Kidney glomerular epithelial cell (primary cell): ENCODE measurements at places on chromosomes 13 and 19.

GRCh38 chr13:23988546-23989122 lies 91.3 kb upstream of the C1QTNF9B start:
- no peak for DNase-seq

DNA sequence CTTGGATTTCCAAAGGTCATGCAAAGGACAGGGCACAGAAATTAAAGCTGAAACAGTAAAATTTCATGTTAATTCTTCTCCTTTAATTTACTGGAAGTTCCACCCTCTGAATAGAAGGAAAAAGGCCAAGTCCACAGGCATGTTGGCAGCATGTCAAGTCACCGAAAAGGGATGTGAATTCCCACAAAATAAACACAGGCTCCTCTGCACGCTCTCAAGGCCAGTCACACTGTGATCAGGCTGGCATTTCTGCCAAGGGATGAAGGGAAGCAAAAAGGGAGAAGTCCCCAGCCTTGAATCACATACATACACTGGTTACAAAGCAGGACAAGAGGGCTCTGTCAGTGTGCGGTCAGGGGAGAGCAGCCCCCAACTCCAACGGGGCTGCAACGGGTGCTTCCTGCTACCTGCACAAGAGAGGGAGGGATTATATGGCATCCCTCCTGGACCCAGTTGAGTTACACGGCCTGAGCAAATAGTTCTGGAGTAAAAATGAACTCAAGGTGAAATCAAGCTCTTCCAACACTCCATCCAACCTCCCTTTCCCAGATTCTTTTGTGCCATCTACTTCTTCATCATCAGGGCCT lies 6.9 kb downstream of the DCLK1 start:
- no peak for DNase-seq

DNA sequence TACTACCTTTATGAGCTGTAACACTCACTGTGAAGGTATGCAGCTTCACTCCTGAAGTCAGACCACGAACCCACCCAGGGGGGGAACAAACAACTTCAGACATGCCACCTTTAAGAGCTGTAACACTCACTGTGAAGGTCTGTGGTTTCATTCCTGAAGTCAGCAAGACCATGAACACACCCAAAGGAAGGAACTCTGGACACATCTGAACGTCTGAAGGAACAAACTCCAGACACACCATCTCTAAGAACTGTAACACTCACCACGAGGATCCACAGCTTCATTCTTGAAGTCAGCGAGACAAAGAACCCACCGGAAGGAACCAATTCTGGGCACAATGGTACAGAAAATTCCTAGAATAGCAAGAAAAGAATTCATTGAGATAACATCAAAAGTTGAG lies 1796.5 kb upstream of the MIR17HG start:
- peak; percentile 26 for DNase-seq

GRCh38 chr13:94988654-94989053 lies 276.3 kb upstream of the SOX21 start:
- no peak for DNase-seq

GRCh38 chr19:19538061-19538784 lies at the start of gene CILP2:
Gene CILP2 (plus strand): TSS chr19:19538265. CDS start chr19:19538350, 85 bp downstream.
- DNase-seq, result no peak

- DNase-seq, result no peak
Measured at GRCh38 chr19:35577918-35578317, 8.1 kb upstream of the PMIS2 start.

- DNase-seq, result no peak
Measured at GRCh38 chr13:89755729-89756492, 1591.6 kb upstream of the MIR17HG start.

DNA sequence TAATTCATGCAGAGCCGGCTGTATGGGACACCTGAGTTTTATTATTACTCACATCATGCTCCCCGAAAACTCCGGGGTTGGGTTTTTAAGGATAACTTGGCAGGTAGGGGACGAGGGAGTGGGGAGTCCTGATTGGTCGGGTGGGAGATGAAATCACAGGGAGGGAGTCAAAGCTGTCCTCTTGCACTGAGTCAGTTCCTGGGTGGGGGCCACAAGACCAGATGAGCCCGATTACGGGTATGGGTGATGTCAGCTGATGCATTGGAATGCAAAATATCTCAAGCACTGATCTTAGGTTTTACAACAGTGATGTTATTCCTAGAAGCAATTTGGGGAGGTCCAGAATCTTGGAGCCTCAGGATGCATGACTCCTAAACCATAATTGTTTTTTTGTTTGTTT lies 18.6 kb upstream of the COG3 start:
- no peak for DNase-seq

- DNase-seq, result no peak
Measured at GRCh38 chr19:46624958-46625661, at the start of gene PTGIR. Gene PTGIR (minus strand): TSS chr19:46625089. CDS start chr19:46624225, 864 bp downstream.

- peak; percentile 92 for DNase-seq
Measured at GRCh38 chr13:113820813-113821651, 42.8 kb downstream of the GAS6 start.

- DNase-seq, result no peak
Measured at GRCh38 chr19:29878973-29879654, 62.9 kb upstream of the URI1 start.

DNA sequence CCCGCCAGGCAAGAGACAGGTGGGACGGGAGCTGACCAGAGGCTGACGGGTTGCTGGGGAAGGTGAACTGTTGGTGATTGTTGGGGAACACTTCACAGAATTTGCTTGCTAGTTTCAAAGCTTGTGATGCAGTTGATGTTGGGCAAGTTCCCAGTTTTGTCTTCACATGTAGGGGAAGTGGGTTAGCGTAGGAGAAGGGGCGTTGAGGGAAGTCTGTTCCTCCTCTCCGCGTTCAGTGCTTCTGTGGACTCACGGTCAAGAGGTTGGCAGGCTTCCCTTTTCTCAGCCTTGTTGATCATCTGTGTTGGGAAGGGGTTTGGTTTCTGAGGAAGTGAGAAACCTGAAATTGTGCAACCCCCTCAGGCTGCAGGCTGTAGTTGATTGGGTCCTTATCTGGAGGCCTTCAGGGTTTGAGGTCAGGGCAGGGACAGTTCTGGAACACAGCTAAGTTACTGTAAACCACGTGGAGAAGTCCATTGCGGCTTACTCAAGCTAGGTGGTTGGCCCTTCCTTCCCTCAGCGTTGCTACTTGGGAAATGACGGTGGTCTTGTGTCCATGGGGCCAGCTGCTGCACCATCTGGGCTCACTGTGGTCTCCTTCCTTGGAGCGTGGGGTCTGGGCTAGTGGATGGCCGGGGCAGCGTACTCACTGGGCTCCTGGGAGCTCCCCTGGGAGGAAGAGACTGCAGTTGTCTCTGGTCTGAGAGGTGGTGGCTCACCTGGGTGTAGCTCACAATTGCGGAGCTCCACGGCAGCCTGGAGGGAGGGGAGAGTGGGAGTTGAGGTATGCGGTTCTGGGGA lies 7.5 kb downstream of the RPS9 start:
- DNase-seq, result no peak

DNA sequence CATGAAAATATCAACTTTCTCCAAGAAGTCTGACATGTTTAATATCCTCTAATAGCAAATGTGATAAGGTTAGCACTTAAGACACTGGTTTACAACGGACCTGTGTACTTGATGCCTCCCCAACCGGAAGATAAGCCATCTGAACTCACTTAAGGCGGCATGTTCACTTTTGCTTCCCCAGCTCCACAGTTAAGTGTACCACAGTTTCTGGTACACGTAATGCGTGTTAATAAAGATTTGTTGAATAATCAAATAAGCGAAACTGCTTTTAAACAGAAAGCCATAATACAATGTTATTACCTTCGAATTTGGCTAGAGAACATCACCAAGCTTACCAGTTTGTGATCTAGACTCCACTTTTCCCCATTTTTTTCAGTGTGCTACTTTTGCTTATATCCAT lies 1.4 kb upstream of the PAN3 start:
- DNase-seq, result no peak

- DNase-seq, result no peak
Measured at GRCh38 chr19:2546128-2547032, 70.5 kb downstream of the GADD45B start.

DNA sequence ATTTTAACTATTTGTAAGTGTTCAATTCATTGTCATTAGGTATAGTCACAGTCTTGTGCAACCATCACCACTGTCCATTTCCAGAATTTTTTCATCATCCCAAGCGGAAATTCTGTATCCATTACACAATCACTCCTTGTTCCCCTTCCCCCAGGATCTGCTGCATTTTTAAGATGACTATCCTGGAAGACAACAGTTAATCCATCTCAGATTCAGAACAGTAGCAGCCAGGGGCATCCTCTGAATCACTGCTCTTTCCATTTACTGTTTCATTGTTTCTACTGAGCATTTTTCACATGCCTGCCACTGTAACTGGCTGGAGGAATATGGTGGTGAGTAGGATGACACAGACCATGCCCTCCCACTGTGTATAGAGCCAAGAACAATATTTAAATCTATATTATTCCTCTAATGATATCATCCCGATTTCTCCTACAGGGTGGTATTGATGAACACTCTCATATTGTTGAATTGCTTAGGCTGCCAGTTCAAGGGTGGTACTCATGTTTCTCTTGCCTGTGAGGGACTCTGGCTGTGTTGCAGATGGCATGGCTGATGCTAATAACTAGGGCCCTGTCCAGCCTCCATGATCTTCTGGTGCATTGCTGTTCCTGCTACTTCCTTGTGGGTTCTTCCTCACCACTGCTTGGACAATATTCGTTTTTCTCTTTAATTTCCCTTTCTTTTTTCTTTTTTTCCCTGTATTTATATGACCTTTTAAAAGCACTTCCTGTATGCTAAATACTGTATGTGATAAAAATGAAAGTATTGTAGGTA lies 59.0 kb downstream of the WDFY2 start:
- peak; percentile 92 for DNase-seq

DNA sequence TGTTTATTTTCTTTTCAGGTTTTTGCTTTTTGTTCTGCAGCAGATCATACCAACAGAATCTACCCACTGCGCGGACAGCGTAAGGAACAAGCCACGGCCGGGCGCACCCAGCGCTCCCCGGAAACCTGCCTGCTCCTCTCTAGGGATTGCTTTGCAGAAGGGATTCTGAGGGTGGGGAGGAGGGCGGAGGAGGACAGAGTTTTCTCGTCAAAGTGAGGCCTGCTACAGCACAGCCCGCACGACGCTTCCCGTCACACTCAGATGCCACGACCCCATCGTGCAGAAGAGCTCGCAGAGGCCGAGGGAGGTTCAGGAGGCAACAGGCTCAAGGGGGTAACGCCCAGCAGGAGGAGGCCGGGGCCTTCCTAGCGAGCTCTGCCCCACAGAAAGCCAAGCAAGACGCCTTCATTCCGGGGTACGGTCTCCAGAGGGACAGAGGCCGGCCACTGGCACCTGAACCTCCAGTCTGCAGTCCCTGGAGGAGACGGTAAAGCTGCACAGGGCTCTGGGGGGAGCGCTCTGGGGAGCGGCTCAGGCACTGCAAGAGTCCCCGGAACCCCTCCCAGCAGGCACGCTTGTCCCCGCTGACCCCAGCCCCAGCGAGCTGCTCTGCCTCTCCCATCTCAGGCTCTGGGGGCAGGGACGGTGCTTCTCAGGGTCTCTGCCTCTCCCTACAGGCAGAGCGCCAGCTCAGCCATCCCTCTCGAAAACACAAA lies 6.9 kb downstream of the REXO1 start:
- DNase-seq, result no peak

GRCh38 chr13:42865768-42866102 lies 84.4 kb downstream of the FAM216B start:
- no peak for DNase-seq

DNA sequence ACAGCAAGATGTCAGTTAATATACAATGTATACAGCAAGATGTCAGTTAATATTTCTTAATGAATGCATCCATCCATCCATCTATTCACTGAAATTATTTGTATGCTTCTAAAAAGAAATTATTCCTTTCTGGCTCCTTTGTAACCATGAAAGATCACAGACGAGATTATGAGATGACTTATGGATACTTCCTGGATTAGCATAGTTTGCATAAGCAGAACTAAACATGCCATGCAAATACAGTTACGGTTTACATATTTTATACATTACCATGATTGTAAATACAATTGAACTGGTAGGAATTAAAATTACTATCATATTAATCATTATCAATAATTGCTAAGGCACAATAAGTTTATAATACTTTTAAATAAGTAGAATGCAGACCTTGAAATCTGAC lies 32.7 kb downstream of the NALCN start:
- no peak for DNase-seq

DNA sequence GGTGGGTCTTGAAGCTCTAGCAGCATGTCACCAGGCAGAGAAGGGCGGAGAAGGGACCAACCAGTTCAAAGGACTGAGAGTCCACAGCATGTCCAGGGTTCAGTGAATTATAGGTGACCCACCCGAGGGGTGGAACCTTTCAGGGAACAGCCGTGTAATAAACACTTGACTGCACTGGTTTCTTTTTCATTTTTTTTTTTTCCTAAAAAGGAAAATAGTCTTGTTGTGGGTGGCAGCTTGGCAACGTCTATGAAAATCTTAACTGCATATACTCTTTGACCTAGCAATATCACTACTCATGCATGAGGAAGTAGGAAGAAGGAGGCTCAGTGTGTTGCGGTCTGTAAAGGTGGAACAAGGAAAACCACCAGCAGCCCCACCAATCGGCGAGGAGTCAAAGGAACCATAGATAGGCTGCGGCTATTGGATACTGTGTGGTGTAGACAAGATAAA lies 13.0 kb upstream of the MYH14 start:
- no peak for DNase-seq

DNA sequence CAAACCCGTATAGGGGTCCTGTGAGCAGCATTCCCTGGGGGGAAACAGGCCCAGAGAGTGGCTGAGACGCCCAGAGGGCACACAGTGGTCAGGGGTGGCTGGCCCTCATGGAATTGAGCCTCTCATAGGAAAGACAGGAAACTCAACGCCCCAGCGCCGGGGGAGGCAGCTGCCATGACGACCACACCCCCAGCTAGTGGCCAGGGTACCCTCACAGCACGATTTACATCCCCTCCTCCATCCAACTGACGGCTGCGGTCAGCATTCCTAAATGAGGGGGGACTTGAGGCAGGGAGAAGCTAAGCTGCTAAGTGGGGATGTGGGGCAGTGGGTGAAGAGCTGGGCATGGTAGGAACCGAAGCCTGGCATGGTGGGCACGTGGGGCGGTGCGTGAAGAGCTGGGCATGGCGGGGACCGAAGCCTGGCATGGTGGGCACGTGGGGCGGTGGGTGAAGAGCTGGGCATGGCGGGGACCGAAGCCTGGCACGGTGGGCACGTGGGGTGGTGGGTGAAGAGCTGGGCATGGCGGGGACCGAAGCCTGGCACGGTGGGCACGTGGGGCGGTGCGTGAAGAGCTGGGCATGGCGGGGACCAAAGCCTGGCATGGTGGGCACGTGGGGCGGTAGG lies 10.0 kb downstream of the MED16 start:
- no peak for DNase-seq
